ENCODE measurements at places on chromosomes 5 and 9.

- DNase-seq = no peak
Measured at GRCh38 chr5:139306628-139307379, 13.3 kb downstream of the MATR3 start.

GRCh38 chr9:129989740-129990139, 53.2 kb downstream of the FNBP1 start:
- DNase-seq = peak; percentile 72

DNA sequence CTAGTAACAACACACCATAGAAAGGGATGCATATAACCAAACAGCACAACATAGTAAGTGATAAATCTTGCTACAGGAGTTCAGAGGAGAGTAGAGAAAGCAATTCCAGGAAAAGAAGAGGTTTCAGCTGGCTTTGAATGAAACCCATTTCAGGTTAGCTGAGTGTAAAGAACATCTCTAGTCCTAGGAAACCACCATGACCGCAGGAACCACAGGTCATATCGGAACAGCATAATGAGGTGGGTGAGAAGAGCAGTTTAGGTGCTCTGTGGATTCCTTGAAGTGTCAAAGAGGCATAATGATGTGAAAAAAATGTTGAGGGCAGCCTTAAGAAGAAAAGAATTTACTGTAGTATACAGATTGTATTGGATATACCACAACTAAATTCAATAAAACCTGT, 507.5 kb downstream of the MTRR start:
- DNase-seq = no peak

GRCh38 chr5:72488756-72489155, 18.5 kb downstream of the ZNF366 start:
- no peak for DNase-seq

DNA sequence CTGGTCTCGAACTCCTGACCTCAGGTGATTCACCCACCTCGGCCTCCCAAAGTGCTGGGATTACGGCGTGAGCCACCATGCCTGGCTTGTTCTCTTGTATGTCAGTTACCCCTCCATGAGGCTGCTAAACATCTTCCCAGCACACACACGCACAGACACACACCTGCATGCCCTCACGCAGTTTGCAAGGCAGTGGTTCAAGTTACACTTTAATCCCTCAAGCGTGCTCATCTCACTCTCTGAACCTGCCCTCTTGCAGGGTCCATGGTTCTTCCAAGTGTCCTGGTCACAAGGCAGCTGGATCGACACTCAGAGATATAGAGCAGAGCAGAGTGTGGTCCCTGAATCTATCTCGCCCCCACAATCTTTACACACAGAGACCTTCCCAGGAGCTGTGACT, 34.1 kb upstream of the RUFY1 start:
- DNase-seq = no peak

GRCh38 chr9:96040591-96041461, 165.3 kb downstream of the ERCC6L2 start:
- DNase-seq = no peak

GRCh38 chr9:69093471-69094103, 58.0 kb downstream of the FXN start:
- no peak for DNase-seq

- no peak for DNase-seq
Measured at GRCh38 chr5:132763181-132764036, 13.6 kb downstream of the SEPTIN8 start.

- peak; percentile 49 for DNase-seq
Measured at GRCh38 chr9:123353984-123354591, 1.9 kb upstream of the CRB2 start.
